NCI-H1417 treated with DMSO at 0.1 percent for 48 hours (cell line): ENCODE measurements at places on chromosomes 11 and 22.

DNA sequence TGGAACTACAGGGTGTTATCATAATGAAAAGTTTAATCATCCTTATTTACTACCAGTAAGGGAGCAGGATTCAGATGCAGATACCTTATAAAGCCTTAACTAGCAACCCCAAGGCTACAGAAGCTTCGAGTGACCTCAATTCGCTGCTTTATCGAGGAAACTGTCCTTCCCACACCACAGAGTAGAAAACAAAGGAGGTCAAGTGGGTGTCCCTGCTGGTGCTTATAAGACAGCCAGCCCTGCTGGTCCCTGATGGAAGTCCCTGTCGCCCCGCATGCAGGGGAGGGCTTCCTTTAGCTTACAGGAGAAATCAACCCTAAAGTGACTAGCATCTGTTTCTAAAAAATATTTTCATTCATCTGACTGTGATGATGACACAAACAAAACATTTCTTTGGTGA lies 7.3 kb downstream of the MN1 start:
- DNase-seq = no peak

DNA sequence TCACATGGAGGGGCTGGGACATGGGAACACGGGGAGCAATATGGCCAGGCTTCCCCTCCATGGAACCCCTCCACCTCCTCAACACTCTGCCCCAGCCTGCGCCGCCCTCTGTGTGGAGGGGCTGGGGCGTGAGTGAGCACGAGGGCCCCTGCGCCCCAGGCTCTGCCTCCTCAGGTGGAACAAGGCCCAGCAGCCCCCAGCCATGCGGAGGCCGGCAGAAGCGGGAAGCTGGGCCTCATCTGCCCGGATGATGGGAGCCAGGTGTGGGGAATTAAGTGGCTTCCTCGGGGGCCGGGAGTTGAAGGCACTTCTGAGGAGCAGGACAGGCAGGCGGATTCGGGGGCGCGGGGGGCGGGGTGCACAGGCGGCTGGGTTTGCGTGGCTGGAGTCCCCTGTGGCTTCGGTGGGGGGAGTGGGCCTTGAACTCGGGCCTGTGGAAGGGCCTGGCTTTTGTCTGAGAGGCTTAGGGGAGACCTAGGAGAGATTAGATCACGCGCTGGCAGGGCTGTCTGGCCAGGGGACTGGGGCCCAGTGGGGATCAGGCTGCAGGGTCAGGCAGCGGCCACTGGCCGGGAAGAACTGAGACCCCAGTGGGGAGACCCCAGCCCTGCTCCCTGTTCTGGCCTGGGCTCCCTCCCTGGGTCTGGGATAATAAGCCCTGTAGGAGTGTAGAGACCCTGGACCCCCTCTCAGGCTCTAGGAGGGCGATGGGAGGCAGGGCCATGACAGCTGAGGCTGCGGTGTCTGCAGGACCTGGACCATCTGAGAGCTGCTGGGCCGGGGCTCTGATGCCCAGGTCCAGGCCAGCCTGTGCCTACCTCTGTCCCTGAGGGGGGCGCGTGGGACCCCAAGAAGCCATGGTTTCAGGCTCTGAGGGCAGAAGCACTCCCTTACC lies 13.3 kb downstream of the PRR33 start:
- DNase-seq = no peak

GRCh38 chr11:73566422-73566821 lies 31.5 kb downstream of the FAM168A start:
- DNase-seq = no peak

GRCh38 chr11:59776210-59777066 lies 21.3 kb downstream of the STX3 start:
- no peak for DNase-seq

DNA sequence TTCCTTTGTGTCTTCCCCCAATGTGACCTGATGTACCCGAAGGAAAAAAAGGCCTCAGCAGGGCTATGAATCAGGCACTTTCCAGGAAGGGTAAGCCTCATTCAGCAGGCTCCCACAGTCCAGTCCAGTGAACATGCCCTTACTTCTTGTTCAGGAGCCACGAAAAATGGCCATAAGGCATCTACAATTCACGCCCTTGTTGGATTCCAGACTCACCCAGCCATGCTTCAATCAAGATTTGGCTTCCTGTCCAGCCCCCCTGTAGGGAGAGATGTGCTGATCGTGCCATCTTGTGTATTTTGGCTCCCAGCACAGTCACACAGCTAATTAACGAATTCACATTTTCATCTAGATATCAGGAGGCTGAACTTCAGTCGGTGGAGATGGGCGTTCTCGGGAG lies 9.9 kb upstream of the KCNJ5 start:
- no peak for DNase-seq

- no peak for DNase-seq
Measured at GRCh38 chr11:17391493-17392355, 3.3 kb upstream of the KCNJ11 start.
